Astrocyte of the cerebellum (primary cell): ENCODE measurements at places on chromosomes 12 and 14.

- no peak for DNase-seq
Observed at GRCh38 chr12:15494329-15495046, 172.2 kb downstream of the PTPRO start.

GRCh38 chr12:55974308-55974730, 441 bp downstream of the RAB5B start:
- DNase-seq, result no peak

DNA sequence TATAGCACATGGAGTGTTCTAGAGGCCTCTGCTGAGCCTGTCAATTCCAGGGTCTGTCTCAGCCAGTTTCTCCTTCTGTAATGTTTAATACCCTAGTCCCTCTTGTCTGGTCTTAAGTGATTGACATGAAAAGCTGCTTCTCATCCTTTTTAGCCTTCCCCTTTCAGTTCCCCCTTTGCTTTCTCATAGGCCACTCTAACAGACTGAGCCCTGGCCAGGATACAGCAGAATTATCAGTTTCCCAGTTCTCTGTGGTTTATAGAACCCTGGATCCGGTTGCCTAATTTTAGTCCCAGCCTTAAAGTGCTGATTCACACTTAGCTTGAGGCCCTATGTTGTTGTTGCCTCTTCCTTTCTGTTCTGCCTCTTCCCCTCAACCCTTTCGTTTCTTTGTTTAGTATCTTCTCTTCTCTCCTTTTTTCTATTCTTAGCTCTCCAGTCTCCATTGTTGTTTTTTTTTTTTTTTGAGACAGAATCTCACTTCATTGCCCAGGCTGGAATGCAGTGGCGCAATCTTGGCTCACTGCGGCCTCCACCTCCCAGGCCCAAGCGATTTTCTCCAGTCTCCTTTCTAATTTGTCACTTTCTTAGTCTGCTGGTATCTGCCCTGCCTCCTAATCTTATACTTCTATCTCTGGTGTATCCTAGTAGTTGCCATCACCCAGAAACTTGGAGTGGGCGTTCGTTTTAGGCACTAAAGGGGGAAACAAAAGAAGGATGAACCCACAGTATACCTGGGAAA, 2.9 kb upstream of the BIN2 start:
- no peak for DNase-seq

- DNase-seq, result no peak
Observed at GRCh38 chr12:97118796-97119375, 211.8 kb downstream of the NEDD1 start.

- DNase-seq, result peak; percentile 36
Observed at GRCh38 chr14:58239244-58240195, 5.1 kb upstream of the PSMA3 start.

GRCh38 chr14:35161231-35161630, 38.9 kb downstream of the PRORP start:
- DNase-seq, result no peak

GRCh38 chr14:66974397-66975025, 214.7 kb upstream of the GARIN2 start:
- peak; percentile 0 for DNase-seq

DNA sequence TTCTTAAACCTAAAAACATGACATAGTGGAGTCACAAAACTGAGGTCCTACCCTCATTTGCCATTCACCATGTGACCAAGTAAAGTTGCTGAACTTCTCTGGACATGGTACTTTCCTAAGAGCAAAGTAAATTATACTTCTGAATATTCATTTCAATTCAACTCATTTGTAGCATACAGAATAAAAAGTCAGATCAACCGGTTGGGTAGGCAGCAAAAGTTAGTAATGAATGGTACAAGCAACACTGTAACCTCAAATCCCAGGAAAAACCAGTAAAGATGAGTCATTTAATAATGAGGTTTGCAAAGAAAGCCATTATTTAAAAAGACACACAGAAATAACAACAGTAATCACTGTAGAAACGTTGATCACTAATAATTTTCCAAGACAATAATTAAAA, 8.7 kb downstream of the POLE2 start:
- DNase-seq, result no peak

DNA sequence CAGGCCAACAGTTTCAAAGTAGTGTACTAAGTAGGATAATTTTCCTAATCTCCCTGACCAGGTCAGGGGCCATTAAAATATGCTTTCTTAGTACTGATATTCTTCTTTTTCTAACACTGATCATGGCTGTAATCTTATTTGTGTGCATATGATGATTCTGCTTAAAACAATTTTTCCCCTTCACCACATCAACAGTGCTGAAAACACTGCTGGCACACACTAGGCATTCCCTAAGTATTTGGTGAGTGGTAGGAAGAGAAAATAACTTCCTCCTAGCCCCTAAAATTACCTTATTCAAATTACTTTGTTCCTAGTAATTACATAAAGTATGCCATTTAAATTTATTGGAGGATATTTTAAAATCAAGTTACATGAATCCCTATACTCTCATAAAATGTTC, 49.9 kb upstream of the BBS10 start:
- peak; percentile 1 for DNase-seq

GRCh38 chr12:18676996-18677588, 60.7 kb downstream of the PLCZ1 start:
- no peak for DNase-seq

DNA sequence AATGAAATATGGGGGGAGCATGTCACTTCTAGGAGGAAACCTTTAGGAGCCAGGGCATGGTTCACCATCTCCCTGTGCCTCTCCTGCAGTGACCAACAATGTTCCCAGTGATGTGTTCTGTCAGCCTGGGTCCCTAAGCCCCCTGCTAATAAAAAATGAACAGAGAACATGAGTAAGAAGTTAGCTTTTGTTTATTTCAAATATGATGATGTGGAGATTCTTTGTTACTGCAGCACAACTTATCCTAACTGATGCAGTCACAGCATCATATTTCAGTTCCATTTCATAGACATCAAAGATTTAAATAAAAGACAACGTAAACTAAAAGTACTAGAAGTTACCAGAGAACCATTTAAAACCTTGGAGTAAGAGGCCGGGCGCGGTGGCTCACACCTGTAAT, 43.9 kb downstream of the SERPINA3 start:
- no peak for DNase-seq

DNA sequence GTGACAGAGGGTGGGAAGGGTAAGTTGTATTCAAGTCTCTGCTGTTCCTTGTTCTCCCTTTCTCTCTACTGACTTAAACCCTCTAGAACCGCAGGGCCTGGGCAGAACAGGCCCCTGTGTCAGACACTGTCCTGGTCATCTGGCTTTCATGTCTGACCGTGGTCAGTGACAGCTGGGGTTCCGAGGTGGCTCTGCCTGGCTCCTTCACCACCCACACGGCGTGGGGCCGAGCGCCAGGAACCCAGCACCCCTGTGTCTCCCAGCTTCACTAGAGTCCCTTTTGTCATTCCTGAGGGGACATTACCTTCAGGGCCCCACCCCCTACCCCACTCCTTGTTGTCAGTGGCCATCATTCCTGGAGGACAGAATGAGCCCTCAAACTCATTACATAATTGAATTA, 168.9 kb downstream of the ADGRD1 start:
- DNase-seq, result no peak

- no peak for DNase-seq
Observed at GRCh38 chr12:52054231-52054832, 3.1 kb downstream of the NR4A1 start.
